ENCODE measurements at places on chromosomes 3 and 15.

GRCh38 chr3:141333836-141334626, 34.3 kb upstream of the ZBTB38 start:
- DNase-seq: no peak

GRCh38 chr3:115947325-115947724, 324.0 kb downstream of the GAP43 start:
- no peak for DNase-seq

DNA sequence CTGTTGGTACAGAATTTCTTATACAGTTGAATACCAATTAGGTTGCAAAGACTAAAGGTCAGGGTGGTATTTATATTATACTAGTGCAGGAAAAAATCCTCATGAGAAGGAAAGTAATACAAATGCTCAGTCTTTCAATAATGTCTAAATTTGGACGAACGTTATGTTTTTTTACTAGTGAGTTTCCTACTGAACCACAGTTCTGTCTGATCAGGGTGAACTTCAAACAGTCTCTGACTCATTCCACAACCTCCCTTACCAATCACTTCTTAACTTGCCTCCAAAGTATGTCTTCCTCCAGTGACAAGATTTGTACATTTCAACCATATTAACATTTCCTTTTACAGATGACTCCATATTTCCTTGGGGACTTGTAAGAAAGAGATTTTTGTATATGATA, 3.4 kb downstream of the TMEM212 start:
- DNase-seq: no peak

DNA sequence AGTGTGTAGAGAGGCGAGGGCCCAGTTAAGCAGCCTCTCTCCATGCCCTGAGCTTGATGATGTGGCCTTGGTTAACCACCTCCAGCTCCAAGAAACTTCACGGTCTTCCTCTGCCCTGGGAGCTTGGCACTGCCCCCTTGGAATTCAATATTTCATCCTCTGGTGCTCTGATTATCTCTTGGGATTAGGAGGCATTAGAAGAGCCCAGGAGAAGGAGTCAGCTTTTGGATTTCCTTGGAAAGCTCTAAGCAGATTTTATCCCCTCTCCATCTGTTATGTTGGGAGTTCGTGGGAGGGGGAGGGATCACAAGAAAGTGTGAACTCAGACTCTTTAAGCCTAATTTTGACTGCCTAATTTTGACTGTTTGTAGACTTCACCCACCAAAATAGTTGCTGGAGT, 132.7 kb upstream of the AGBL1 start:
- no peak for DNase-seq

DNA sequence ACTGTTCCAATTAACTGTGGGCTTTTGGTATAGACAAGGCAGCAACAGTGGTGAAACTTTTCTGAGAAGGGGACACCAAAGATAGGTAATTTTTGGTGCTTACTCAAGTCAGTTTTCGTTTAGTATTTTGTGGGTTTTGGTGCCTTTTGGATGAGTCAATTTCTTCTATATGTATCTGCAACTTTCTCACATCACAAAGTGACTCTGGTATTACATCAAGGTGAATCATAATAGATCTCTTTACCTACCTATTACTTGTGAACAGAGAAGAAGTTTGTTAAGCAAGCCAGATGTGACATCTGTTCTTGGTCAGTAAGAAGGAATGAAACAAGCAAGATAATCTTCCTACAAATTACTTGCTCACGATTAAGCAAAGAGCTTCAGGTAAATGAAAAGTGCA, 732.4 kb upstream of the DPPA4 start:
- no peak for DNase-seq

DNA sequence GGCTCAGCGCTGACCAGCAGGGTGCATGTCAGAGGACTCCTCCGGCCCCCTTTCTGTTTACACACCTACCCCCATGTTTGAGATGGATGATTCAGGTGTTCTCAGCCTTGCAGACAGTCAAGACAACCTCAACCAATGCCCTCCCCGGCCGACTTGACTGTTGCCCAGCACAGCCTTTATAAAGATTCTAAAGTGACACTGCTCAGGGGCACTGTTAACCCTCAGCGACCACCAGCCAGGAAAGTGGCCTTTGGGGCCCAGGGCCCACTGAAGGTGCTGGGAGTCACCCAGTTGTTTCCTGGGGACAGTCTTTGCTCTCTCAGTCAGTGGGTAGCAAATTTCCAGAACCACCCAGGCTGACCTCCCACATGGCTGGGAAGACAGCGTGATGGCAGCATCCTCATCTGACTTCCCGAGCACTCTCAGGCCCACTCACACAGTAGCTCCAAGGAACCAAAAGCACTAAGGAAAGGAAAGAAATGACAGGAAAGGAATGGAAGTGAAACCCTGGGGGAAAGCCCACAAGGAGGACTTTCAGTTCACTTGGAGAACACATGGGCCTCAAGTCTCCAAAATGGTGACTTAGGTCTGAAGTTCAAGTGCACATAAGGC, 128.4 kb downstream of the ASB7 start:
- no peak for DNase-seq

GRCh38 chr3:133868186-133868585, 27.5 kb downstream of the RAB6B start:
- no peak for DNase-seq

DNA sequence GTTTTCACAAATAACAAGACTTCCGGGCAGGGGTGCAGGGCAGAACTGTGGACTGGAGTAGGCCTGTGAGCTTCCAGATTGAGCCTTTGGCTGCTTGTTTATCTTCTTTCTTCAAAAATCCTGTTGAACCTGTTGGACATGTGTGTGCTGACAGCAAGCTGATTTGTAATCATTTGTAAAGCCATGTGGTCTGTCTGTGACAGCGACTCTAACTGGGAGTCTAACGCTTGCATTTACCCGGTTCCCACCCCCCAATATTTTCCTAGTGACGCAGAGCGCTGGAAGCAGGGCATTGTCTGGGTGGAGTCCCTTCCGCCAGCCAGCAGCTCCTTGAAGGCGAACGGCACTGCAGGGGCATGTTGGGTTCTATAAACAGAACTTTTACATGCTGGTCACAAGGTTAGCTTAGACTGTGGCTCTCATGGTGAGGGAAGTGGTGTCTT, 85.7 kb upstream of the MYZAP start:
- peak; percentile 22 for DNase-seq

DNA sequence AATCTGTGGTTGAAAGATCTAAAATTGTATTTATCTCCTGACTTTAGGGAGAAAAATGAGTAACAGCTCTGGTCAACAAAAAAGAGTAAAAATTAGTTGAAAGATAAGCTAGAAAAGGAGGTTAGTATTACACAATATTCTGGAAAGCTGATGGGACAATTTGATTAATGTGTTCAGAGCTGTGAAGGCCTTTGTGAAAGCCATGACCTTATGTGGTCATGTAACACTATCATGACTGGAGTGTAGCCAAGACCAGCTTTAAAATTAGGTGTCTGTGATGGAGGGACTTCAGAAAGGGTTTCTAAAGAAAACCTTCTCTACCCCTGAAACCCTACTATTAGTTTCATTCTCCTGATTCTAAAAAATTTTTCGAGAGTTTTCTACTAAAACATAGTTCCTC, 127.2 kb downstream of the NFKBIZ start:
- no peak for DNase-seq

DNA sequence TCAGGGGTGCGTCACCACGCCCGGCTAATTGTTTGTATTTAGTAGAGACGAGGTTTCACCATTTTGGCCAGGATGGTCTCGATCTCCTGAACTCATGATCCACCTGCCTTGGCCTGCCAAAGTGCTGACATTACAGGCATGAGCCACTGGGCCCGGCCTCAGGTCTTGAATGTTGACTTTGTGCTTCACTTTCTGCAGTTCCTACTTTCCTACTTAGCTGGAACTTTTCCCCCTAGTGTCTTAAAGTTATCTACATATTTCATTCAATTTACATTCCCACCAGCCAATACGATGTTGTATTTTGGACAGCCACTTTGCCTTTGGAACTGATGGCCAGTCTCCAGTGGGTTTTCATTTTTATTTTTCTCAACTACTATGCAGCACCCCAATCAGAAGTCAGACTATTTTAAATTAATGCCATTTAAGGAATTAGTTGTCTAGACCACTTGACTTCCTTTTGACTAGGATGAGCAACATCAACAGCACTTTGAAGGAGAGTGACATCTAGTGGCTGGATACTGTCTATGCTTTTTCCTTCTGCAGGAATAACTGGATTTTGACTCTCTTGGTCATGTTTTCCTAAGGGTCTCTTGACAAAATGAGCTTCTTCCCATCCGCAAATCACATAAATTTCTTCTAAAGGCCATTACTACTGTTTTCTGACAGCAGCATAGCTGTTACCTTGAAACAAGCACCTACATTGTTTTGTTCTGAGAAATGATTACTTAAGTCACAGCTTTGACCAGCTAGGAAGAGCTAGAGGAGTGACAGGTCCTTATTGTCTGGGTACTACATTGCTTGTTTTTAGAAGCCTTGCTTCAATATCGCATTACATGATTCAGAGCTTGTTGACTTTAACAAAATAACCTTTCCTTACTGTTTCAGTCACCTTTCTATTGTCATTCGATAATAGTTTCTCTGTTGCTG, 140.2 kb downstream of the ITPR1 start:
- DNase-seq: peak; percentile 73

DNA sequence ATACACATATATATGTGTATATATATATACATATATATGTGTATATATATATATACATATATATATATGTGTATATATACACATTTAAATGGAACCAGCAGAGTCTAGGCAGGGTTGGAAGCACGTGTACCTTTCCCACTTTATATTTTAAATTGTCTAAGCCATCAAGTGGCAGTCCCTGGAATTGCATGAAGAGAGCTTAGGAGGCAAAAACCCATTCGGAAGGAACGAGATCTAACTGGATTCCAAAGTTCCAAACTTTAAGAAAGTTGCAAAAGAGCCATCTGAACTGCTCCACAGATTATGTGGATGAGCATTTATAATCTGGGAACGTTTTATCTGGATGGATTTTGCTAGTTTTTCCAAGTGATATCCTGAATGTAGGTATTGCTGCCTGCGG, 186.5 kb downstream of the FOXP1 start:
- DNase-seq: no peak

DNA sequence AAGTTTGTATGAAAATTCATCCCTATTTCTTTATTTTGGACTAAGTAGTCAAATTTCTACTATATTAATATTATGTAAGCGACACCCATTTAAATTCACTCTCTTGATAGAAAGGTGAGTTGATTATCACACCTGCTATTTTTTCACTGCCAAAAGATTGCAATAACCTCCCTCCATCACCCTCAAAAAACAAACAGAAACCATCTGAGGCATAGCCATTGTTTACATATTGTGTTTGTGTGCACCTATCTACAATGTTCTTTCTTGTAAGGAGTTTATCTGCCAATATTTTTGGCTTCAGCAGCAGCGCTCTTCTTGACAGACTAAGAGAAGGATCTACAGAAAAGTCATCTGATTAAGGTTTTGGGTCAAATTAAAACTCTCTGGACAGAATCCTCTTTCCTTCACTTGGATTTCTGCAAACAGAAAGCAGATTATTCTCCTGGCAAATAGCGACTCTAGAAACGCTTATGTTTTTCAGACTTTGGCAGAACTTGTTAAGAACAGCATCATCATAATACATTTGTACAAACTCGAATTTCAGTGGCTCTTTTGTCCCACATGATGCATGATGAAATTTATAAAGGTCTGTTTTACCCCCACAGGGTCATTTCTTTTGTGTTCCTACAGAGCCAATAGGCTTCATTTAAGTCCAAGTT, 48.6 kb downstream of the KCNMB2 start:
- DNase-seq: no peak

DNA sequence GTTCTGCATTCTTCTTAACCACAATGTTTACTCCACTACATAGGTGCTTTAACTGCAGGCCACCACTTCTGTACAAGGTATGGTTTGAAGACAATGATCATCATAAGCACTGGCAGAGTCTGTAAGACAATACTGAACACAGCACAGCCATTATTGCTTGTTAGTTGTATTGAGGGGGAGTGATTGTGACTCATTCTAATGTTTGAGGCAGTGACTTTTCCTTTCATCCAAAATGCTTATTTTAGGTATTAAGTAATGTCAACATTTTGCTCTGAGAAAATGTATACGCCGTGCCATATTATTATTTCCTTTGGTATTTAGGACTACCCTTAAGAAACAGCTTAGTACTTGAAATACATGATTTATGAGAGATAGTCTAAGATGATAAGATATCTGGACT, 618.2 kb upstream of the ZNF717 start:
- peak; percentile 8 for DNase-seq

Measured in Ammon's horn (tissue), 1 donor.